ENCODE measurements at places on chromosomes 4 and X.

- DNase-seq = no peak
Measured at GRCh38 chrX:10726647-10727046, 106.3 kb upstream of the MID1 start.

DNA sequence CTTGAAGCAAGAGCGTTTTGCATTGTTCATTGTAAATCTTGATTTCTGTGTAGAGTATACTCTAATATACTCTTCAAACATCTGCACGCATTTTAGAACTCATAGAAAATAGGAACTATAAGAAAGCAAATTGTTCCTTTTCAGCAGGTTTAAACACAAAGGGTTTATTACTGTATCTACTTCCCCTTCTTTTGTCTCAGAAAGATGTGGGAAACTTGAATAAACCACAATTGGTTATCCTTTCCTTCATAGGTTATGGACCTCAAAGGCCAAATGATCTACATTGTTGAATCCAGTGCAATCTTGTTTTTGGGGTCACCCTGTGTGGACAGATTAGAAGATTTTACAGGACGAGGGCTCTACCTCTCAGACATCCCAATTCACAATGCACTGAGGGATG is 46.0 kb upstream of the GUCY1B1 start:
- DNase-seq = no peak

GRCh38 chr4:168569066-168569930 is 72.4 kb downstream of the PALLD start:
- DNase-seq = no peak

DNA sequence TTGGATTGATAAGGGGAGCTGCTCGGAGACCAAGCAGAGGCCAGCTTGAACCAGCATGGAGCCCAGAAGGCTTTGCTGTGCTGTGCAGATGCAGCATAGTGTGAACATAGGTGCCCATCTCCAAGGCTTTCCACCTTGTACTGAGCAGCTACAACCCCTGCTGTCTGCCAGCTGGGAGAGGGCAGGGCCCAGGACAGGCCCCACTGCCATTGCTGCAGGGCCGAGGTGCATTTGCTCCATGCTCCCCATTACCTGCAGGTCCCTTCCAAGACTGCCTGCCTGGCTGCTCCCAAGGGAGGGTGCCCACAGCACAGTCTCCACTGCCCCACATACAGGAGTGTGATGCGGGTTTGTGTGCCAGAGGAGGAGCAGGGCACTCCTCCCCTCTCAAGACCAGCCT is 1016.0 kb upstream of the INTU start:
- DNase-seq = no peak

GRCh38 chrX:41512394-41512793 is 65.3 kb downstream of the NYX start:
- DNase-seq = no peak

- peak; percentile 48 for DNase-seq
Measured at GRCh38 chrX:17737986-17738713, 857 bp downstream of the SCML1 start.

DNA sequence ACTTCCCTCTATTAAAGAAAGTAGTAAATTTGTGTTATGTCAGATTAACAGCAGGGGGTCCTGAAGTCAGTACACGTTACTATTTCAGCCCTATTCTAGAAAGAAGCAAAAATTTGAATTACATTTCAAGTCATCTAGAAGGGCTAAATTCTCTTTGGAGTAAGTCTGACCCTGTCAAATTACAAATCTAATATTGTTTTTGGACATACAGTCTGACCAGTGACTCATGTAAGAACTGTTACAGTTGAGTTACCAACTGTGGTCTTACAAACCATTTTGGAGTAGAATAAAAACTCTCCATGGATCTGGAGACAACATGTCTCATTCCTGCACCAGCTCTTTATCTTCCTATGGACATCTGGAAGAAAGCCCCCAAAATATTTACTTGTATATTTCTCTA is 36.0 kb upstream of the GYPA start:
- no peak for DNase-seq

- DNase-seq = no peak
Measured at GRCh38 chr4:157810137-157810774, 362.6 kb downstream of the GASK1B start.

DNA sequence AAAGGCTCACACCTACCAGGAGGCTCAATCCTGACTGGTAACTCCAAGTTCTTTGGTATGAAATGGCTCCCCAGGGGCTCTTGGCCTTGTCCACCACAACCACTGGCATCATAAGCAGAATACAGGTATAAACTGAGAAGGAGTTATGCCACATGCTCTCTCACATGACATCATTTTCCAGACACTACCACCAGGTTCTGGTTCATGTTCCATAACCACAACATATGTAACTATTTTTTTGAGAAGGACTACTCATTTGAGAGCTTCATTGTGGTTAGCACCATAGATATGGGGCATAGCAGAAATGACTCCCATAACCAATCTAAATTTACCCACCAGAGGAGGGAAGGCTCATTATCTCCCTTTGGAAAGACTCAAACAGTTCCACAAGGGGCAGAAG is 19.6 kb downstream of the PRDM5 start:
- no peak for DNase-seq

DNA sequence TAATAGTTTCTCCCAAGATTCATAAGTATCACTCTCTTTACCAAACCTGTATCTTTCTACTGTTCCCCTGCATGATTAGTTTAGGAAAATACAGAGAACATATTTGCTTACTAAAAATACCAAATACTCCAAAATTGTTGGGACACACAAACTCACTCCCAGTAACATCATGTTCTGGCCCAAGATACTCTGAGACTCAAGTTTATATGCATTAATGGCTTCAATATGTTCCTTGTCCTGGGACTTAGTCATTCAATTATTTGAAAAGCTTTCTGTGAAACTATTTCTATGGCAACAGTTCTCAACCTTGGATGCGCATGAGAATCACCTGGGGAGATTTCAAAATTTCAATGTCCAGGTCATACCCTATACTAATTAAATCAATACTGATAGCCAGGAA is 138.9 kb upstream of the PTCHD1 start:
- no peak for DNase-seq

- DNase-seq = no peak
Measured at GRCh38 chrX:120311727-120312063, 434 bp upstream of the TMEM255A start.

DNA sequence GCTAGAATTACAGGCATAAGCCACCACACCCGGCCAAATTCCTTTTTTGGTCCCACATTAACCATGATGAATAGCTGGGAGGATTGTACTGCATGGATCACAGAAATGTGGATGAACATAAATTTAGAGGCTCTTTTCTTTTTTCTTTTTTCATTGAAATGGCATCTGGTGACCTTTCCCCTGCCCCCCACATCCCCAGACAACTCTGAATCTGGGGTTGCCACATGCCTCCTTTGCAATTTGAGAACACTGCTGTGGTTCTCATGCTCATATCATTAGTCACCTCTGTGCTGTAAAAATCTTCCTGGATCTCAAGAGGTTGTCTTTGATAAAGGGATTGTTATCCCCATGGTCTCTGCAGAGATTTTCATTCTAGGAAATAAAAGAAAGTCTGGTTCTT is 22.8 kb upstream of the FMR1NB start:
- DNase-seq = no peak

GRCh38 chrX:140709421-140709846 is at the start of gene LINC00632:
LINC00632 (plus strand) TSS chrX:140709759.
- DNase-seq = no peak

GRCh38 chr4:76275486-76276124 is 24.1 kb downstream of the FAM47E start:
- no peak for DNase-seq

- no peak for DNase-seq
Measured at GRCh38 chrX:6026429-6026828, 202.2 kb downstream of the NLGN4X start.

DNA sequence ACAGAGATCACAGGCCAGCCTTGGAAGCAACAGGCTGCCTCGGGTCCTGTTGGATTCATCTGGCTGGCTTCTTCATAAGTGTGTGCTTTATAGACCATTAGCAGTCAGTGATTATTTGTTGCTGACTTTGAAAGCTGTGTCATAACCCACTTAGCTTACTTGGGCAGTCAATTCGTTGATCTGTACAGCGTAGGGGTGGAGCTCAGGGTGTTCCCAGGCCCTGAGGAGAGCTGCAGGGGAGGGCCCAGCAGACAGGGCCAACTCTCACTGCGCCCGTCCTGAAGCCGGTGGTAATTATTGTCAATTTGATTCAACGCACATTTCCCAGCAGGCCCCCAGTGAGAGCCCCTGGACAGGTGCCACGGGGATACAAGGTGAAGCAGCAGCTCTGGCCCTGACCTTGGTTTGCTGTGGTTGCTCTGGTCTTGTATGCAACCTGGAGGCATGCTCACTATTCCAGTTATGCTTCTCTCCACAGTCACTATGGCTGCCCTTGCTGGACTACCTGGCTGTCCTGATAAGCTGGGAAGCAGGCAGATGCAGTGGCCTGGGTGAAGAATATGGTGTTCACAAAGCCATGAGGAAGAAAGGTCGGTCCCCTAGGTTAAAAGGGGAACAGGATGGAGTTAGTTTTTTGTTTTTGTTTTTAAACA is 40.1 kb upstream of the HMGB3 start:
- DNase-seq = no peak

DNA sequence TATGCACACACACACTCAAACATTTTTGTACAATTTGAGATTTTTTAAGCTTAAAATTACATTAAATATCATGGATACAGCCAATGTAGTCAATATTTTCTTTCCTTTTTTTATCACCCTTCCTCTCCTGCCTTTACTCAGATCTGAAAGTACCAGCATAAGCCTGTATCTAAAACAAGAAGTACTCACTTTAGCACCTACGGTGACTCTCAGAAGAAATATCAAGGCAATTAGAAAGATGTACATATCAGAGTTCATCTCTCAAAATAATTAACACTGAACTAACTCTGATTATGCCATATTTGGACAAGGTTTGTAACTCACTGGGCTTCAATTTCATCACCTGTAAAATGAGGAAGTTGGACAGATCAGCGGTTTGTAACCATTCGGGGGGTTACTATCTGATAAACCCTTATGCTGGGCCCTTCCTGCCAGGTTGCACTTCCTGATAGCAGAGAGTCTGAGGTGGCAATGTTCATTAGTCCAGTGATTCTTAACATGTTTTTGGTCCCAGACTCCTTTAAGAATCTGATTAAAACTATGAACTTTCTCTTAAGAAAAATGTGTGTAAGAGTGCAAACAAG is 5.7 kb upstream of the GPR174 start:
- no peak for DNase-seq

DNA sequence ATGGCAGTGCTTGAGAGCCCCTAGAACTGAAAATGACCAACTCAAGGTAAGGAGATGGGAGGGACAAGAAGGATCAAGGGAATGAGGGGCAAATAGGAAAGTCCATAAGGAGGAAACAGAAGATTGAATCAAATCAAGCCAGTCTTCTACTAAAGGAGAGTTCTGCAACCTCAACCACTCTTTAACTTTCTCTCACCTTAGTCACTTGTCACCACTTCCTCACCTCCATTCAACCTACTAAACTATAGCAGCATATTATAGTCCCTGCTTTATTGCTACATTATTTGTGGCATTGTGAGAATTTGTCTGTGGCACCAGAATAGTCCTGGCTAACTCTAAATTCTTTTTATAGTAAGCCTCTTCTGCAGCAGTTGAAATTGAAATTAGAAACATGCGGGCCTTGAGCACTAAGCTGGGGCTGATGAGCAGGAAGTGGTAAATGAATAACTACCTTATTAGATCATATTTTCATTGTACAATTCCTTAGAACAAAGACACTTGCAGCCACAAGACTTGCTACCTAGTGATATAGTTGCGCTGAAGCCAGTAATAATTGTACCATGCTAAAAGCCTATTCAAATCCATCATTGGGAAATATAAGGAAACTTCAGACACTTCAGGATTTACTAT is 336.9 kb downstream of the ZNF674 start:
- no peak for DNase-seq

DNA sequence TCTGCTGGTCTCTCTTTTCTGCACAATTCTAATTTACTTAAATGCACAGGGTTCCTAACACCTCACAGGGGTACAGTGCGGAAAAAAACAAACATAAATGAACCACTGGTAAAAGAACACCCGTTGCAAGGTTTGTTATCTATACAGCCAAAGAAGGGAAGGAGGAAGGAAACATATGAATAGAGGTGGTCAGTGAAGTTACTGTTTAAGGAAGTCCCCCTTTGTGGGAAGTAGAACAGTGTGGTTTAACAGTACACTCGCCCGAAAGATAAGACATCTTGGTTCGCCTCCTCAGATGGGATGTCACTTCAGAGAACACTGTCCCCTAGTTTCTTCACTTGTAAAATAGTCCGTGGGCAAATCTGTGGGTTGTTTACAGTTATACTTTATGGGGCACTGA is 57.5 kb downstream of the TEC start:
- DNase-seq = no peak

- no peak for DNase-seq
Measured at GRCh38 chrX:125436855-125437254, 117.2 kb downstream of the TEX13C start.

- DNase-seq = no peak
Measured at GRCh38 chr4:151460434-151460833, 51.5 kb downstream of the FHIP1A start.

- no peak for DNase-seq
Measured at GRCh38 chrX:6159468-6159867, 69.2 kb downstream of the NLGN4X start.

- DNase-seq = peak; percentile 75
Measured at GRCh38 chrX:12955882-12956703, 18.8 kb upstream of the TMSB4X start.

- DNase-seq = no peak
Measured at GRCh38 chr4:126137782-126138170, 823.0 kb downstream of the FAT4 start.

DNA sequence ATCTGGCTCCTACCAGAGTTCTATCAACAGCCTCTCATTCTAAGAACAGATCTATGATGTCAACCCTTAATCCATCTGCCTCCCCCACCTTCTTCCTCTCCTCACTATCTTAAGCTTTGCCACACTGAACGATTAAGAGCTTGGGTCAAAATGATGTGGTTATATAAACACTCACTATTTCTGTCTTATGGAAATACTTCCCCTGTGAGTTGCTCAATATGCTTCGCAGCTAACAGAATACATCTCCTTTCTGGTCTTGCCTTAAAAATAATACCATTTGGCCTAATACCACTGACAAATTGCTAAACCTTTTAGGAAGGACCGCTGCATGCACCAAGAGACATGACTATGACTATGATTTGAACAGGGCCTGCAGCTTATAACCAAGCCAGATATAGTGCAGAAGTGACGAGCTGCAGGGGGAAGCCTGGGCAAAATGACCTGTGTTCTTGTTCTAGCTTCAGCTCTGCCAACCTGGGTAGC is 130.9 kb downstream of the RNF150 start:
- DNase-seq = no peak

DNA sequence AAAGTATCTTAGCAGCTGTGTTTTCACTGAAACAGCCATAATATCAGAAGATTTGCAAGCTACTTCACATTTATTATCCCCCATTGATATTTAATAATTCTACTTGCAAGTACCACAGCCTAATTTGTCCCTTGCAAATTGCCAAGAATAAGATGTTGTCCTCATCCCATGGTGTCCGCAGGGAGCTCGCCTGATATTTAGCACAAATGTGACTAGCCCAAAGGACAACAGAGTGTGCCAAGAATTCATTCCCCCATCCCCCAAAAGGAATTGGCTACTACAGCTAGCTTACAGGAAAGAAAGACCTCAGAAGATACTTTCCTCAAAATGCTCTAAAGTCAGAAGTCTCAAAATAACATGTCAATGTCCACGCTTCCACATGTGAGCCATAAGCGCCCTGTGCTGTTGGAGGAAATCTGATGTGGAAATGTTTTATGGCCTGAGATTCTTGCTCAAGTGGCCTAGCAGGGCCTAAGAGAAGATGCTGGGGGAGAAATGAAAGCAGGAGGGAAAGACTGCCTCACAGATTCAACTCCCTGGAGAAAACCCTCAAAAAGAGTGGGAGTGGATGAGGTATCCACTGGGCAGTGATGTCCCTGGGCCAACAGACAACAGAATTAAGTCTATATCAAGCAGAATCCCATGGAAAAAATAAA is 111.4 kb downstream of the SH3KBP1 start:
- no peak for DNase-seq

Measured in activated naive CD8-positive, alpha-beta T cell treated with anti-CD3 and anti-CD28 coated beads, Interleukin-2, amount 50 U/mL, for 24 hours (primary cell).